Right ventricle myocardium inferior (tissue), 1 donor: ENCODE measurements at places on chromosomes 2 and 18.

- DNase-seq: no peak
Observed at GRCh38 chr18:64718808-64719207, 569.9 kb upstream of the LINC00305 start.

- DNase-seq: no peak
Observed at GRCh38 chr18:13191779-13192178, 26.8 kb upstream of the LDLRAD4 start.

DNA sequence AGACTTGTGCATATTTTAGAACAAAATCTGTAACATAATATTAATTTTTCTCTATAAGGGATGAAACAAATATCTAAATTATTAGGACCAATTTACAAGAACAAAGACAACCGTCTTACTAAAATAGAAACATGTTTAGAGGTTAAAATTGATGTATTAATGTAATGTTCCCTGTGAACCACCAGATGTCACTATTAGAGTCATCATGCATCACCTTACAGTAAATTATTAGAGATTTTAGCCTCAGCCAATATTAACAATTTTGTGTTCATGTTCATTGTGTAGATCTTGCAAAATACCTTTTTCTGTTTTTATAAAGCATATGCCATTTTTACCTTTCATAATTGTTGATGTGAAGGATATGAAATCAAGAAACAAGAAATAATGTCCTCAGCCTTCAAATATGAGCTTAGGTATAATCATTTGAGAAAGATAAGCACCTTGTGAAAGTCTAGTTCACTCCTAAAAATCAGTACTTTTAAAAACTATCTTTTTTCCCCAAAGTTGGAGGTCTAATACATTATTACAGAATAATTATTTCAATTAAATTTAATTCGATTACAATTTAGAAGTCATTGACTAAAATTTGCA is 344.3 kb upstream of the KCNH7 start:
- DNase-seq: no peak

DNA sequence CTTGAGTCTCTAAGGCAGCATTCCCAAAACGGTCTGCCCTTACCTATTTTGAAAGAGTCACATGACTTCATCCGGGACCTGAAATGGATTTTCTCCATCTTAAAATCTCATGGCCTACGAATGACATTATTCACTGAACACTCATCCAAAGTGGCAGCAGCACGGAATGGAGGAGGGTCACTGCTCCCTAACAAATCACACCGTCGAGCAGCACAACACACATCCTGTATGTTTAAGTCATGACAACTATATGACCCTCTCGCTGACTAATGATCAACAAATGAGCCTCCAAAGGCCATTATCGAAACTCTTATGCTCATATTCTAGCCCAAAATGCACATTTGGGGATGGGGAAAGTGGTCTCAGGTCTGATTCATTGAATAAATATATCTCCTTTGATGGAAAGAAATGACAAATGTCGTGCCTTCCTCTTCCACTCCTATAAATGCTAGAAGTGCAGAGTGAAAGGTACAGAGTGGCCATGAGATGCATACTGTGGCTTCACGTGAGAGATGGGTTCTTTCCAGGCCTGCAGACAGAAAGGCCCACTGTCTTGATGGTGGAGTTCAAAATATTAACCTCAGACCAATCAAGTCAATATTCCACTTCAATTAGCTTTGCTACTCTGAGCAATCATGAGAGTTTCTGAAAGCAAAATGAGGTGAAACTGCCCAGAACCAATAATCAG is 70.8 kb downstream of the C2orf76 start:
- no peak for DNase-seq

GRCh38 chr18:22324191-22325131 is 93.3 kb downstream of the CTAGE1 start:
- DNase-seq: peak; percentile 85

DNA sequence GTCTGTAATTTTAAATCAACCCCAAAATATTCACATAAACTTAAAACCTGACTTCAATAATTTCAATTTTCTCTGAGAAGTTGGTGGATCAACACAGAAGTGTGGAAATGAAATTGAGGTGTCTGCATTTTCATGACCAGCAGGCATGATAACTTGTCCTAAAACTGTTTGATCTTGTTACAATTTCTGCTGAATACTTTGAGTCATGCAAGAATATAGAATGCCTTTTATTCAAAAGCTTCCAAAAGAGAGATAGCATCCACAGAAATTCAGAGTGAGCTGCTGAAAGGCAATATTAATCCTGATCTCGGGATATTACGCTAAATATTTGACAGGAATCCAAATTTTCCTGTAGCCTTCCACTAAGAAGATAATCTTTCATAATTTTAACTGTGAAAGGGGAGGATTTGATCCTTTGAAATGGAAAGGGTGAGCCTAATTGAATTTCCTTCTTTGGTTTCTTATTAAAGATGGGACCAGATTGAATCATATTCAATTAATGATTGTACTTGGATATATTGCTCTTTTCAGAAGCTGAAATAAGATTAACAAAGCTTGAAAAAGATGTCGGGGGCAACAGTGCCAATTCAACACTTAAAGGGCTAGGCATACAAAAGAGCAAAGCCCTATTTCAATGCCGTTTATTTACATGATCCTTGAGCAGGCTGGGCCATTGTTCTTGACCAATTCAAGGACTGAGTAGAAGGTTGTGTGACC is 129.3 kb downstream of the NCKAP5 start:
- no peak for DNase-seq

DNA sequence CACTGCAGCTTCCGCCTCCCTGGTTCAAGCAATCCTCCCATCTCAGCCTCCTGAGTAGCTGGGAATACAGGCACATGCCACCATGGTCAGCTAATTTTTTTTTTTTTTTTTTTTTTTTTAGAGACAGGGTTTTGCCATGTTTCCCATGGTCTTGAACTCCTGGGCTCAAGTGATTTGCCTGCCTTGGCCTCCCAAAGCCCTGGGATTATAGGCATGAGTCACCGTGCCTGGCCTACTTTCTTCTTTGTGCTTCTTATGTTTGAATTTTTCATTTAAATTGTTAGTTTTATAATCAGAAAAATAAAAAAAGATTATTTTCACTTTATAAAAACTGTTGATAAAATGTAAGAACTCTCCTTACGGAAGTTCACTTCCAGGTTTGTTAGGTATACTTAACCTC is 101.5 kb upstream of the LPIN2 start:
- no peak for DNase-seq

GRCh38 chr2:33441235-33441810 is 35.1 kb upstream of the RASGRP3 start:
- no peak for DNase-seq

DNA sequence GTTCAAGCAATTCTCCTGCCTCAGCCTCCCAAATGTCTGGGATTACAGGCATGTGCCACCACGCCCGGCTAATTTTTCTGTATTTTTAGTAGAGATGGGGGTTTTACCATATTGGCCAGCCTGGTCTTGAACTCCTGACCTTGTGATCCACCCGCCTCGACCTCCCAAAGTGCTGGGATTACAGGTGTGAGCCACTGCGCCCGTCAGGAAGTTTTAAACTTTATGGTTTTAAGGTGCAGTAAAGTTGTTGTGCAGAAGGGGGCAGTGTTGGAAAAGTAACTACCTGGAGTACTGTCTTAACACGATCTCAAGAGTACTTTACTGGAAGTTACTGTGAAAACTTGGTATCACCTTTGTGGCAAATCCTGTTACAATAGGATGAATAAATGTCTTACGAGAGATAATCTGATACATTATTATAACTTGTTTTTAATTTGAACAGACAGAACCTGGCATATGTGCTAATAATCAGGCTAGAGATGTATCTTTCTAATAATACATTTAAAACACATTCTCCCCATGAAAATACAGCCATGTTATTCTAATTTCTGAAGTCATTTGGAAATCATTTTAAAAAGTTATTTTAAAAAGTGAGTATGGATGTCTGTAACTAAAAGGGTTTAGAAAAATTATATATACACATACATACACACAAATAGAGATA is 10.8 kb downstream of the SPDYA start:
- no peak for DNase-seq

DNA sequence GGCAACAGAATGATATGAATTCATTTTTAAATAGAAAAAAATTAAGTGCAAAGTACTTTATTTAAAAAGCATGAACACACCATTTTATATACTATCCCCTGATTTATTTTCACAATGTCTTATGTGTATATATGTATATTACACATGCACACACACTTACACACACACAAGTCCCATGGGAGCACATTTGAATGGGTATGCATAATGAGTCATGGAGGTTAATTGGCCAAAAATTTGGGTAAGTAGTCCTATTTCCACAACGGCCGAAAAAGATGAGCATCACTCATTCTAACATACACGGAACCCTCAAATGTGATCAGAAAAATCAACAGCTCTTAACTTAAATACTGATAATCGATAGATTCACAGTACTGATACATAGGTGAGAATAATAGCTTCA is 97.4 kb upstream of the NABP1 start:
- no peak for DNase-seq

DNA sequence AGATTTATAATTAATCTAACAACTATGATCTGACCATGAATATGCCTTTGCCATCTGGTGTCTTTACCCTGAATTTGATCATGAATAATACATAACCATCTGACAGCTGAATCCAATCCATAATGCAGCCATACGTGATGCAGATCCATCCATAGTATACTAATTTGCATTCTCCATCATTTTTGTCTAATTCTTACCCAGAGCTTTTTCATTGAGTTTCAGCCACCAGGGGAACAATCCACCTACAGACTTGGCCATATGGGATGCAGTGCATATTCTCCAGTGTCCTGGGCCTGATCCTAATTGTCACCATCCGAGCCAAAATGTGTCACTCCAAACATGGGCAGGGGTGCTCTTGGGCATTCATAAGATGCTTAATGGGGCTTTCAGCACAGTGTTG is 227.2 kb upstream of the CRIM1 start:
- no peak for DNase-seq
